NK-92 treated with Interleukin-12 subunit alpha and Interleukin-12 subunit beta, amount 100 ng/mL, for 24 hours (cell line): ENCODE measurements at places on chromosomes 2 and 18.

DNA sequence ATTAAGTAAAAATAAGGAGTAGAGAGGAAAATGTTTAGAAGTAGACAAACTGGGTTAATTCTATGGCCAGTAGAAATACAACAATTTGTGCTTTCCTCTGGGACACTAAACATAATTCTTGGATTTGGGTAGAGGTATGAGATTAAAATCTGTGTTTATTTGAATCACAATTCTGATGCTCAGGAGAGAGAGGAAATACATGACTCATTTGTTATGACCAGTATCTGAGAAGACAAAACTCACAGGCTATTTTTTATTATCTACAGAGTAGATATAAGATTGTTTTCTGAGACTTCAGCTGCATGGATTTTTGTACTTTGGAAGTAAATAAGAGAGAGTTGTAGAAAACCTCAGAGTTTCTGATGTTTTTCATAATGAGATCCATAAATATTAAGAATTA is 315.7 kb upstream of the CWC22 start:
- DNase-seq = no peak

DNA sequence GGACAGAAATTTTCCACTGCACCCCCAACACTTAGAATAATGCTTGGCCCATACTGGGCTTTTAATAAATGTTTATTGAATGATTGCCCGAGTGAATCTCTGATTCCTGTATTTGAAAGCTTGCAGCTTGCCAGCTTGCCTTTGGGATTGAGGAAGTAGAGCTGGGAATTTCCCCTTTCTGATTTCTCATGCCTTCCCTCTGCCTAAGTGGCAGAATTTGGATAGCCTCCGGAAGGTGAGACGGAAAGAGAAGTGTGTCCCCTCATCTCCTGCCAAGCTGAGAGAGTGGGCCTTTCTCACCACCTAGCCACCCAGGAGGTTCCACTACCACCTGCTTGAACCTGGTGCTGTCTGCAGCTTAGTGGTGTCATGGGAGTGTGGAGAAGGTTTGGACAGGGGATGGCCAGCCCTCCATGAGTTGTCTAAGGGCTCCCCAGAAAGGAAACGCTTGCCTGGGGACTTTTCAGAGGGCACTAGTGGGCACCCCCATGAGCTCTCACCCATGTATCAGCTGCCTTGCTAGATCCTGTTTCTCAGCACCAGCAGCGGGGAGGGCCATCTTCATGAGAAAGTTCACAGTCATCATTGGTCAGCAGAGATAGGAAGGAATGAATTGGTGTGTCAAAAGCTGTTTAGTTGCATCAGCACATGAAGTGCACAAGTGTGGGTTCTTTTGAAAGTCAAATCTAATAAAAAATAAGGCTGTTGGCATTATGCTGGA is 8.6 kb upstream of the NCOA1 start:
- DNase-seq = no peak

GRCh38 chr18:7157760-7158159 is 40.2 kb upstream of the LAMA1 start:
- DNase-seq = no peak

DNA sequence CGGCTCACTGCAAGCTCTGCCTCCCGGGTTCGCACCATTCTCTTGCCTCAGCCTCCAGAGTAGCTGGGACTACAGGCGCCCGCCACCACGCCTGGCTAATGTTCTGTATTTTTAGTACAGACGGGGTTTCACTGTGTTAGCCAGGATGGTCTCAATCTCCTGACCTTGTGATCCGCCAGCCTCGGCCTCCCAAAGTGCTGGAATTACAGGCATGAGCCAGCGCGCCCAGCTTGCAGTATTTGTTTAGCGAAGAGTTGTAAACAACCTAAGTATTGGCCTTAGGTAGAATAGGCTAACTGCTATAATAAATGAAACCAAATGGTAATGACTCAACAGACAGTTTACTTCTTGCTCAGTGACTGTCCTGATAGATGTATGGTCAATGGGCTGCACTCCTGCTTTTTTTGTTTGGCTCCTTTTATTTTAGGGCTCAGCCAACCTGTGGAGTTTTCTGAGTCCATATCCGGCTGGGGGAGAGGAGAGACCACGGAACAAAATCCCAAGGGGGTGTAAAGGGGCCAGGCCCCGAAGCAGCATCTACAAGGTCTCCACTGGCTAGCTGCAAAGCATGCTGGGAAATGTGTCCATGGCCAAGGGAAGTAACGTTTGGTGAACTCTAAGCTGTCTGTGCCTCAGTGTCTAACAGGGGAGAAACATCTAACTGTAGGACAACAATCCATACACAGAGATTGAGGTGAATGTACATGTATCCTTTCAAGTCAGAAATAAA is 841.0 kb upstream of the ID2 start:
- DNase-seq = no peak

DNA sequence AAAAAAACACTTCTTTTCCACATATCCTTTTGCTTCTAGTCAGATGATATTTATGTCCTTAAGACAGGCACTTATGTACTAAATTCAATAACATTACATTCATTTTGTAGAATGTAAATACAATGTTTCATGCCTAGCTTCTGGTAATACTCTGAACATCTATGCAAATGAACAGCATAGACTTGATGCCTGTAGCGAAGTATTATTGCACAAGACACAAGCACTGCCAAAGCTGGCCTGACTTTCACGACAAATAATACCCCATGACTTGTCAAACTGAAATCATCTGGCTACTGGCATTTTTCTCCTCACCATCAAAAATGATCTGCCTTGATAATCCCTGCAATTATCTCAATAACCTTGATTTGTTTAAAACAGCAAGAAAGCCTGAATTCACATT is 101.3 kb downstream of the L3MBTL4 start:
- no peak for DNase-seq
